ENCODE measurements at places on chromosomes 2 and 18.

DNA sequence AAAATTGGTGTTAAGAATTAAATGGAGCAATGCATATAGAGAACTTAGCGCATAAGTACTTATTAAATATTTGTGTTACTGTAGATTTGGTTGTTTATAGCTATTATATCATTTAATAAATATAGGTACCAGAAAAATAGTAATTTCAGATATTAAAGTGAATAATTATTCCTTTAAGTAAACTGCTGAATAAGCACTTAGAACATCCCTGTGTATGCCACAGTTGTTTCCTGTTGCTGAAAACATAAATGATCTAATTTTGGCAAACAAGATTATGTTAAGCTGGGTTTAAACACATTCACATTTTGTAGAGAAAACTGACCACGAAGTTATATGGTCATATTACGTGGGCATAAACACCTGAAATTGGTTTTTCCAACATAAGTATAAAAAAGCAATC lies 388.0 kb upstream of the ZNF804A start:
- no peaks in the 10 kb centered on the region for H3K36me3 ChIP-seq
- no peak overlapping the region for H3K27ac ChIP-seq
- H3K27me3 ChIP-seq, result no peaks in the 10 kb centered on the region
- H3K4me1 ChIP-seq, result no peaks in the 10 kb centered on the region

DNA sequence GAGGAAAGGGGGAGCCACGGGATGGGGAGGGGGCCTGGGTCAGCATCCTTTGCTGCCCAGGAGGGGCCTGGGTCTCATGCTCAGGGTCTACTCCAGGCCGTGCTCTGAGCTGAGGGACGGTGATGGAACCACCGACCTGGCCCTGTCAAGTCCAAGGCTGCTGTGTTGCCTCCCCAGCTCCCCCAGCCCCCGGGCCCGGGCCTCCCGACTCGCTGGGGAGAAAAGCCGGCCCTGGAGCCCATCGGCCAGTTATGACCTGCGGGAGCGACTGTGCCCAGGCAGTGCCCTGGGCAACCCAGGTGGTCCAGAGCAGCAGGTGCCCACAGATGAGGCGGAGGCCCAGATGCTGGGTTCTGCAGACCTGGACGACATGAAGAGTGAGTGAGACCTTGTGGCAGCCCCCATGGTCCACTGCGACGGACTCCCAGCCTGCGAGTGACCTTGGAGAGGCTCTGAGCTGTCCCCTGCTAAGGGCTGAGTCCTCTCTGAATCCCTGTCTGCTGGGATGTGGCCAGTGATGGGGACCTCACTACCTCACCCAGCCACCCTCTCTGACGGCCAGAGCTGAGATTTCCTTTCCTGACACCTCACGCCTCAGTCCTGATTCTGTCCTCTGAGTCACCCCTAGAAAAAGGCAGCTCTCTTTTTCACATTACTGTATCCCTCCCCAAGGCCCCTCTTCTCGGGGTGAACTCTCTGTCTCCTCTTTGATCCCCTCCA lies 2.7 kb downstream of the SLC4A3 start:
- no peak overlapping the region for H3K4me3 ChIP-seq
- no peak overlapping the region for H3K27ac ChIP-seq
- no peak for DNase-seq
- H3K4me1 ChIP-seq, result no peaks in the 10 kb centered on the region

DNA sequence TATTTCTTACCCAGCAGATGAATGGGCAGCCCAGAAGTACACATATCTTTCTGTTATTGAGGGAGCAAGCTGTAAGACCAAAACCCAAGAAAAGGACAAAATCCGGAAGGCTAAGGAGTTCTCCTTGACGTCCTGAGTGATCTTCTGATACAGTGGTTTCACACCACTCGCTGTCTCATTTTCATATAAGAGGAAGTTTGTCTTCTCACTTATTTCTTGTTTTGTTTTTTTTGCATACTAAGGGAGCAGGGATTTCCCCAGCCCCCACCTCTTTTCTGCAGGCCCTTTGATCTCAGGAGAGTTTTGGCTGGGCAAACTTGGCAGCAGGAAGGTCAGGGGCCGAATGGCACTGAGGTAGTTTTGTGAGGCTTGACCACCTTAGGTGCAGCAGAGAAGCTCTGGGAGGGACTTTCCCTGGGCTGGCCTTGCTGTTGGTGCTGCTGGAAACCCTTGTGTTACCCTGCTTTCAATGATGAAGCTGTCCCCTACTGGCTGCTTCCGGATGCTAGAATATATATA lies 13.3 kb downstream of the CHRNA1 start:
- no peaks in the 10 kb centered on the region for H3K27me3 ChIP-seq
- H3K27ac ChIP-seq, result no peak overlapping the region
- no peaks in the 10 kb centered on the region for H3K4me1 ChIP-seq

DNA sequence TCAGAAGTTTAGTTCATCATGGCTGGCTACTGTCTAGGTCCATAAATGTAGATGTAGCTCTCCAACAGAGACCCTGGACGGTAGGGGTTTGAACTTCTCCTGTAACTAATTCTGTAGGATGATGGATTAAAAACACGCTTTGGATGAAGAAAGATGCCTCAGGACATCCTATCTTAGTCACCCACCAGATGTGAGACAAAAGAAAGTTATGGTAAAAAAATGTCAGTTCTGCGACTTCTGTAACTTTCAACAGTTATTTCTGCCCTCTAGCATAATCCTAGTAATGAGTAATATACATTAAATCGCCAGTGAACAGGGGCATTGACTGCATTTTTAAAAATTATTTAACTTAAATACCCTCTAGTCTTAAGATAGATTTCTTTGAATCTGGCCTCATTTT lies 210.1 kb upstream of the LRATD1 start:
- H3K4me3 ChIP-seq, result no peak overlapping the region
- H3K27me3 ChIP-seq, result no peaks in the 10 kb centered on the region
- no peak overlapping the region for H3K27ac ChIP-seq
- no peaks in the 10 kb centered on the region for H3K36me3 ChIP-seq
- DNase-seq, result no peak

- no peaks in the 10 kb centered on the region for H3K4me1 ChIP-seq
- H3K36me3 ChIP-seq, result no peaks in the 10 kb centered on the region
- H3K27me3 ChIP-seq, result peaks cover 66% of the 10 kb centered on the region
- H3K27ac ChIP-seq, result no peak overlapping the region
Observed at GRCh38 chr2:218896501-218897393, 16.1 kb downstream of the WNT10A start.

DNA sequence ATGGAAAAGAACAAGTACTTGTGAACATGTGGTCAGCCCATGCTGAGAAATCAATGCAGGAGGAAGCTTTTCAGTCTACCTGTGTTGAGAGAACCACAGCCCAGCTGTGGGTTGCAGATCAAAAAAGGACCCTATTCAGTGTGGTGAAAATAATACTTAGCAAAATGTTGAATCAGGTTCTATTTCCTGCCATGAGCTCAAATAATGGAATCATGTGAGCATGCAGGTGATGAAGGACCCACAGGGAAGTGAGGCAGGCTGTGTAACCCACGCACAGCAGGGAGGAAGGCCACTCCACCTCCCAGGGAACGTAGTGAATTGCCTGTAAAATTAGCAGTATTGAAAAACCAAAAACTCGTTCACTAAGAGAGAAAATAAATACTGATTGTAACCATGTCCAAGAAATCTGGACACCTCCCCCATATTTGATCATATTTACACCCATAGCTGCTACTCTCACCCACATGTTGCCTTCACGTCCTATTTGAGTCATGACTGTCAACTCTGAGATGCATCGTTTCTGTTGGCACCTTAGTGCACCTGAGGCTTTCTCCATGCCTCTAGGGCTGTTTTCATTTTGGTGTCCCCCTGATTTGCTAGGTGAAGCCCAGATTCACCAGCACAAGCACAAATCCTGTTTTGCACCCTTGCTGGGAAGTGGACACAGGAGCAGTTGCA lies 20.5 kb upstream of the BCL2L11 start:
- no peak overlapping the region for H3K27ac ChIP-seq
- H3K27me3 ChIP-seq, result no peaks in the 10 kb centered on the region
- H3K36me3 ChIP-seq, result no peaks in the 10 kb centered on the region
- DNase-seq, result no peak
- no peaks in the 10 kb centered on the region for H3K4me1 ChIP-seq

DNA sequence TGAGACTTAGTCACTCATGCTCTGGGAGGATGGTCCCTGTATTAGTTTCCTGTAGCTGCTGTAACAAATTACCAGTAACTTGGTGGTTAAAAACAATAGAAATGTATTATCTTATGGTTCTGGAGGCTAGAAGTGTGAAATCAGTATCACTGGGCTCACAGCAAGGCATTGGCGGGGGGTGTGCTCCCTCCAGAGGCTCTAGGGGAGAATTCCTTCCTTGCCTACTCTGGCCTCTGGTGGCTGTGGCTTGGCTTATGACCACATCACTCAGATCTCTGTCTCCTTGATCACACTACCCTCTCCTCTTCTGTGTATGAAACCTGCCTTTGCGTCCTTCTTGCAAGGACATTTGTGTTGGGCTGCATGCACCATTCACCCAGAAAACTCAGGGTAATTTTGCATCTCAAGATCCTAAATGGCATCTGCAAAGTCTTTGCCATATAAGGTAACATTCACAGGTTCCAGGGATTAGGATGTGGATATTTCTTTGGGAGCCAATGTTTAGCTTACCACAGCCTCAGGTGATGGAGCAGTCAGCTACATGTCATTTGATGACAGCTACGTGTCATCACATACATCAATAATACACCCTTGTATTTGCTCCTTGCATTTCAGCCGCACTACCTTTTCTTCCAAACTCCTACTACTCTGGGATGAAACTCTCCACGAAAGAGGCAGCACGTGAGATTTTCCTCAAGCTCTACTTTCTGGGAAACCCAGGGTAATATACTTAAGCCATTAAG lies 49.6 kb upstream of the POU3F3 start:
- no peak overlapping the region for H3K4me3 ChIP-seq
- no peaks in the 10 kb centered on the region for H3K4me1 ChIP-seq
- no peak overlapping the region for H3K27ac ChIP-seq
- no peaks in the 10 kb centered on the region for H3K36me3 ChIP-seq
- H3K27me3 ChIP-seq, result no peaks in the 10 kb centered on the region

- H3K27ac ChIP-seq, result no peak overlapping the region
- H3K4me1 ChIP-seq, result no peaks in the 10 kb centered on the region
- no peaks in the 10 kb centered on the region for H3K36me3 ChIP-seq
- DNase-seq, result no peak
Observed at GRCh38 chr18:10085416-10085815, 171.6 kb downstream of the VAPA start.

DNA sequence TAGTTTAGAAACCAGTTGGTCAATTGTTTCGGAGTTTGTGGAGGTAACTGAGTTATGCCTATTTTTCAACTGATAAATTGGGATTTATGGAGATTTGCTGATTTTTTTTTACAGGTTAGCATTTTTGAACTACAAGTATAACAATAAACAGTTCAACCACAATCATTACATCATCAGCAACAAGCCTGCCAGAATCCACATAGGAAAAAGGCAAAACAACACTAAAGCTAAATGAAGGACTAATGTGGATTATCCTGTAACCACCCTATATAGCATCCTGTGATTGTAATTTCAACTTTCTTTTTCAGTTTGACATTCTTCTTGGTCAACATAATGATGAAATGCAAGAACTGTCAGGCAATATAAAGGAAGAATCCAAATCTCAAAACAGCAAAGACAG lies 76.5 kb downstream of the CCDC102B start:
- DNase-seq, result no peak
- H3K27ac ChIP-seq, result no peak overlapping the region
- no peak overlapping the region for H3K4me3 ChIP-seq

- H3K36me3 ChIP-seq, result no peaks in the 10 kb centered on the region
- H3K4me3 ChIP-seq, result no peak overlapping the region
- no peaks in the 10 kb centered on the region for H3K27me3 ChIP-seq
- DNase-seq, result no peak
- H3K4me1 ChIP-seq, result no peaks in the 10 kb centered on the region
Observed at GRCh38 chr2:22902180-22902550, 482.8 kb upstream of the KLHL29 start.

DNA sequence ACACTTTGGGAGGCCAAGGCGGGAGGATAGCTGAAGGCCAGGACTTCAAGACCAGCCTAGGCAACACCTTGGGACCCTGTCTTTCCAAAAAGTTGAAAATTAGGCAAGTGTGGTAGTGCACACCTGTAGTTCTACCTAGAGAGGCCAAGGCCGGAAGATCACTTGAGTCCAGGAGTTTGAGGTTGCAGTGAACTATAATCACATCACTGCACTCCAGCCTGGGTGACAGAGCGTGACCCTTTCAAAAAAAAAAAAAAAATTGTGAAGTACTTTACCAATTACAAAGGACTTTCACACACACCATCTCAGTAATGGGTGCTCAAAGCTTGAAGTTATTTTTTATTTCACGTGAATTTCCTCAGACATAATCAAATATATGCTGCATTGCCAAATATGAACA lies 65.0 kb downstream of the ATAD2B start:
- DNase-seq, result no peak
- H3K4me1 ChIP-seq, result no peaks in the 10 kb centered on the region
- H3K36me3 ChIP-seq, result no peaks in the 10 kb centered on the region
- H3K27me3 ChIP-seq, result no peaks in the 10 kb centered on the region
- no peak overlapping the region for H3K4me3 ChIP-seq

DNA sequence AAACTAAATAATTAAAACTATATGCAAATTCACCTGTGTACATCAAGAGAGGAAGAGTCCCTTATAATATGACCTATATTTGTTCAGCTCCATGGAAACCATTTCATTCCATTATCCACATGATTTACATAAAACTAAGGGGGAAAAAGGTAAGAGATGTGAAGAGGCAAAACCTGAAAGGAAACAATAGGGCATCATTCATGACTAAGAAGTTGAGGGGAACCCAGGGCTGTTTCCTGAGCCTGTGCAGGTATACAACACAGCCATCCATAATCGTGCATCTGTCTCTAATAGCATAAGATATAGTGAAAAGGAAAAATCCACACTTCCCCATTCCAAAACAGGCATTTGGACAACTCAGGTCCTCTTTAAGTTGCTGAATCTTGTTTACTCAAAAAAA lies 151.3 kb downstream of the NR4A2 start:
- no peak for DNase-seq
- H3K36me3 ChIP-seq, result no peaks in the 10 kb centered on the region
- H3K4me3 ChIP-seq, result no peak overlapping the region
- no peaks in the 10 kb centered on the region for H3K27me3 ChIP-seq

GRCh38 chr18:9926223-9926894 lies 12.5 kb downstream of the VAPA start:
- H3K36me3 ChIP-seq, result no peaks in the 10 kb centered on the region
- H3K4me1 ChIP-seq, result no peaks in the 10 kb centered on the region
- no peak overlapping the region for H3K27ac ChIP-seq
- no peak overlapping the region for H3K4me3 ChIP-seq

- no peaks in the 10 kb centered on the region for H3K4me1 ChIP-seq
- no peak for DNase-seq
- H3K36me3 ChIP-seq, result peaks cover 6% of the 10 kb centered on the region
- H3K27me3 ChIP-seq, result no peaks in the 10 kb centered on the region
- no peak overlapping the region for H3K27ac ChIP-seq
Observed at GRCh38 chr2:71154279-71154678, 23.8 kb downstream of the MPHOSPH10 start.

- H3K27me3 ChIP-seq, result no peaks in the 10 kb centered on the region
- H3K27ac ChIP-seq, result peak overlapping the region; percentile 37
- no peaks in the 10 kb centered on the region for H3K4me1 ChIP-seq
Observed at GRCh38 chr2:160142472-160142871, 57.6 kb downstream of the ITGB6 start.

GRCh38 chr2:109392140-109392539 lies 221.6 kb downstream of the SEPTIN10 start:
- no peaks in the 10 kb centered on the region for H3K4me1 ChIP-seq
- H3K4me3 ChIP-seq, result no peak overlapping the region
- DNase-seq, result no peak
- no peaks in the 10 kb centered on the region for H3K27me3 ChIP-seq
- H3K36me3 ChIP-seq, result no peaks in the 10 kb centered on the region
- H3K27ac ChIP-seq, result no peak overlapping the region

- no peaks in the 10 kb centered on the region for H3K4me1 ChIP-seq
- no peak for DNase-seq
- H3K4me3 ChIP-seq, result no peak overlapping the region
- H3K36me3 ChIP-seq, result no peaks in the 10 kb centered on the region
- H3K27ac ChIP-seq, result no peak overlapping the region
- no peaks in the 10 kb centered on the region for H3K27me3 ChIP-seq
Observed at GRCh38 chr2:219844401-219845091, 217.1 kb downstream of the SLC4A3 start.
